NCI-H774 (cell line): ENCODE measurements at places on chromosomes 2 and 18.

DNA sequence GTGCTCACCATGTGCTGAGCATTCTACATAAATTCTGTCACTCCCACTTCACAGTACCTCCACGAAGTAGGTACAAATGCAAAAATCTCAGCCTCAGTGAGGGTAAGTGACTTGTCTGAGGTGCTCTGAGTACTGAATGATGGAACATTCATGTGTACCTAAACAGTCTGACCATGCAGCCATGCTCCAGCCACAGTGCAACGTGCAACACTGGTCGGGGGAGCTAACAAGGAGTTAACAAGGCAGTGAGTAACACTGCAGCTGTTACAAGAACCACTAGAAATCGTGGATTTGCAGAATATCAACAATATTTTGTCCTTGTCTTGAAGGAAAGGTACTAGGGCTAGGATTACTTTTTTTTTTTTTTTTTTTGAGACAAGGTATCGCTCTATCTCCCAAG, 36.6 kb upstream of the NDUFV2 start:
- DNase-seq: no peak

DNA sequence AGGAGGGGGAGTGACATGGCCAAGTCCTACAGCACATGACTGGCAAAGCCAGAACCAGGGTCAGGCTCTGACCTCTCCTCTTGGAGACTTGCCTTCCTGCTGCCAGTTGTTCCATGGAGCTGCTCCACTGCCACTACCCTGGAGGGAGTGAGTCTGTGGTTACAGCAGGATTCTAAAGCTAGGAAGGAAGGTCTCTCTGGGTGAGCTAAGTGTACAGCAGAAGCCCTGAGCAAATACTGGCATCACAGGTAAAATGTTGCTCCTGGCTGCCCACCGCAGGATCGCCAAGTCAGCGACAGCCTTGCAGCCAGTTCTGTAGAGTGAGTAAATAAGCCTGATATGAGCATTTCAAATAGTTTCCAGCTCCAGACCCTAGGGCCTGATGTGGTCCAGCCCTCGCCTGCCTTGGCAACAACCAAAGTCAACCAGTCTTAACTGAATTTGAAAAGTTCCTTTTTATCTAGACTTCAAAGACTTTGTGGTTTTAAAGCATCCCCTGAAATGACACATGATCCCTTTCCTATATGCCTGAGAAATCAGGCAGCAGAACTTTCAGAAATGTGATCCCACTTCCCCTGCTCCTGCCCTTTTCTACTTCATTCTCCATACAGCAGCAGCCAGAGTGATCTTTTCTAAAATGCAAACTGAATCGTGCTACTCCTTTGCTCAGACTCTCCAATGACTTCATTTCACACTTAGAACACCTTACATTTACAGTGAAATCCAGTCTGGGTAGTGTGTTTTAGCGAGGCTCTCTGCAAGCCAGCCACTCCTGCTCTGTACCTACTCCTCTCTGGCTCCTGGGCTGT, 114.3 kb downstream of the MGAT5 start:
- DNase-seq: no peak

DNA sequence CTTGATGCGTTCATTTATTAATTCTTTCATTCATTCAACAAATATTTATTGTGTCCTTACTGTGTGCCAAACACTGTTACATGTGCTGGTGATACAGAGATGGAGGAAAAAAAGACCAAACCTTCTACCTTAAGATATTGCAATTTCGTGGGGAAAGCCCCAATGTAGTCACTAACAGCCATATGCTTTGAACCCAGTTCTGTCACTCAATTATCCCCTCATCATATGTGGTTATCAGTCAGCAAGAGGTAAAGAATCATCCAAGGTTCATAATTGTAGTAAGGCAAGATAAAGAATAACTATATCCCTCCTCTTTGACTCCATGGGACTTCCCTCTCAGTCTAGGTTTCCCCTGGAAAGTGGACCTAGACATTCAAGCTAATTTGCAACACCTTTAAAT, 1185.6 kb upstream of the CELF4 start:
- DNase-seq: no peak

DNA sequence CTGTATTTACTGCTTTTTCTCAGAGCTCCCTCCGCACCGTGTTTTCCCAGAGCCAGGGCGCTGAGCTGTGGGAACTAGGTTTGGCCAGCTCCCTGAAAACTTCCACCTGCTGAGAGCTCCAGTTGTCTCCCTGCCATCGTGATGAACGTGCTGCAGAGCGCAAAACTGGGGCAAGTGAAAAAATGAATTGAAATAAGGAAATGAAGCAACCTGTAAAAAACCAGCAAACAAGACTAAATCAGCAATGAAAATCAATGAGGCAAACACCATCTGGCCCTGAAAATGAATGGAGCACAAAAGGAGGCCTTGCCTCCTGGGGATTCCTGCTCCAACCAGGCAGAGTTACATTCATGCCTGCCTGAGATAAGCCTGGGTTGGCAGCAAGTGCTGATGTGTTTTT, 129.9 kb downstream of the MARCHF4 start:
- DNase-seq: peak; percentile 64

DNA sequence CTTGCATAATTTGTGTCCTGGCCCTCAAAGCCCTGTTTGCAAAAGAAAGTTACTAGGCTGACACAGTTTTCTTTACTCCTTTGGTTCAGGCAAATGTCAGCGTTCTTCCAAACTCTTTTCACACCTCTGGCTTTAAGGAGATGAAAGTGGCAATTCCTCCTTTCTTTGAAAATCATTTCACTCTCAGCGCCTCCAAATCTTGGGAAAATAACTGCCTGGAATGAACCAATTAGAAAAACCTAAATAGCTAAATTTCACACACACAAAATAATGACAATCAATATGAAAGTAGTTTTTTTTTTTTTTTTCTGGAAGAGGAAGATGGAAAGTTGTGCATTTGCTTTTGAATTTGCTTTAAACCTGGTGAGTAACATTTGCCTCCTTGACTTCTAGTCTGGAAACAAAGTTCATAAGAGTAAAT, 1.7 kb downstream of the MEIS1 start:
- no peak for DNase-seq

DNA sequence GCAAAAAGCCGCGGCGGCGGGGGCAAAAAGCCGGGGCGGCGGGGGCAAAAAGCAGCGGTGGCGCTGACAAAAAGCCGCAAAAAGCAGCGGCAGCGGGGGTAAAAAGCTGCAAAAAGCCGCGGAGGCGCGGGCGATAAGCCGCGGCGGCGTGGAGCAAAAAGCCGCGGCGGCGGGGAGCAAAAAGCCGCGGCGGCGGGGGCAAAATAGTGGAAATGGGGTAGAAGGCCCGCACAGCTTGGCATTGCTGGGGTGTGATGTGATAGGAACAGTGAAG, 450.1 kb downstream of the ANKRD30B start:
- DNase-seq: no peak

- DNase-seq: no peak
These were observed 129.0 kb downstream of the EVA1A start for GRCh38 chr2:75431763-75432162.

DNA sequence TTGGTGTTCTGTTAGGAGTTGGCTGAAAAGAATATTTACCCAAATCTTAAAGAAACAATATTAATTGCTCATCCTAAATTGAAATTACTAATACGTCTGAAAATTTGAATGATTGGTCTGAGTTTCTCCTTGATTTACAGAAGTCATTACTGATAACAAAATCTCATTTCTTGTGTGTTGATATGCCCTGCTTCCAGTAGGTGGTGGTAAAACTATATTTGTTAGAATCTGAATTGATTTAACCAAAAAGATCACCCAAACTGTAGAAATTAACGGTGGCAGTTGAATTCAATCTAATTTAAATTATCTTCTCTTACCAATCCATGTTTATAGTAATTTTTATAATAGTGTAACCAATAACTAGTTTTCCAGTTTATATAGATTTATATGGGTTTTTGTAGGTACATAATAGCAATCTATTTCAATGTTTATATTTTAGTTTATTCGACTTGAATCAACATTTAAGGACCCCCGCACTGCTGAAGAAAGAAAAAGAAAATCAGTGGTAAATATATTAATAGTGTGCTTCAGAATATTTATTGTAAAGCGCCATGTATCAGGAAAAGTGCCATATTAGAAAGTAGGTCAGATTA, 38.3 kb downstream of the PAPOLG start:
- peak; percentile 0 for DNase-seq

DNA sequence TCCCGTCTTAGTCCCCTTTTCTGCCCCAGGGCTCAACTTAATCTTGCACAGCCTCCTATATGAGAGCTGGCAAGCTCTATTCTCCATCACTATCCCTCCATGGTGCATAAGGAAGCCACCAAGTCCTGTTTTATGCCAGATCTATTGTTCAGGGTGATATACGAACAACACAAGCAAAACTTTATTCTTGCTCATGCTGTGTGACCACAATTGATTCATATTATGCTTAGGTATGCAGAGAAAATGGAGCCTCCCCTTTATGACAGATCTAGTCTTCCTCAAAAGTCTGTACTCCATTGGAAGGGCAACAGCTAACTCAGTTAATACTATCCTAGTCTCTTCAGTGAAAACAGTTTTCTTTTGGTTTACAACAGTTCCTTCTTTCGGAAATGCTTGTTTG, 94.0 kb upstream of the STON1 start:
- DNase-seq: no peak

DNA sequence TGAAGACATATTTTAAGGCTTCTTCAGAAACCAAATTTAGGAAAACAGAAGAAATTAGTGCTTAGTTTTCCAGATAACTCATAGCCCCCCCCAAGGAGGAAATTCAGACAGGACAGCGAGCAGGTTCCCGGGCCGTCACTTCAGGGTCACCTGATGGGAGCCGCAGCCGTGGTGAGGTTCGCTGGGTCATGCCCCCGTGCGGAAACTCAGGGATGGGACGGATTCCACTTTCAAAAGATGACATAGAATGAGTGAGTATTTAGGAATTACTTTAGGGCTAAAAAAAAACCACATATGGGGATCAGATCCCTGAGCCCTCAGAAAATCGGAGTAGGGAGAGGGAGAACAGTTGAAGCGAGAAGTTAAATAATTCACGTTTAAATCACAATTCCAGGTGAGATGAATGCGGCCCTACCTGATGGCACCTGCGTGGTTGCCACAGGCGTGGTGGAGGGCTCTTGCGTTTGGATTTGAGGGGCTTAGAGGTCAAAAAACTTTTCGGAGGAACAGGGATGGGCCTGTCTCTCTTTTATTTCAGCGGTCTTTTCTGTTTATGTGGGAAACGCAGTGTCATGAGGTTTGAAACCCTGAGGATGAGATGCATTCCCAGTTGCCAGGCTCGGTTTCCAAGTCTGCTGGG, 114.4 kb downstream of the NFATC1 start:
- no peak for DNase-seq

DNA sequence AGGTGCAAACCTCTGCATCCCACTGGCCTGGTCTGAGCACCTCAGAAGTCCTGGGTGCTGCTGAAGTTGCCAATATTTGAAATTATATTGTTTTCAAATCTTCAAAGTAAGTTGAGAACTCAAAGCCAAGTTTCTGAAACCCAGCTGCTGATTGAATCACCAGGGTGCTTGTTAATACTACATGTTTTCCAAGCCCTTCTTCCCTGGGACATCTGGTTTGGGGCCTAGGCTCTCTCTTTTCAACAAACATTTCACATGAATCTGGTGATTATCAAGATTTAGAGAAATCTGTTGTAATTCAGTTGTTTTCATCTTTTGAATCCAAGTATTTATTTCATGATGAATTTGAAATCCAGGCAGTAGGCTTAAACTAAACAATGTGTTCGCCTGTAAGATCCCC, 24.4 kb downstream of the MLPH start:
- DNase-seq: no peak

DNA sequence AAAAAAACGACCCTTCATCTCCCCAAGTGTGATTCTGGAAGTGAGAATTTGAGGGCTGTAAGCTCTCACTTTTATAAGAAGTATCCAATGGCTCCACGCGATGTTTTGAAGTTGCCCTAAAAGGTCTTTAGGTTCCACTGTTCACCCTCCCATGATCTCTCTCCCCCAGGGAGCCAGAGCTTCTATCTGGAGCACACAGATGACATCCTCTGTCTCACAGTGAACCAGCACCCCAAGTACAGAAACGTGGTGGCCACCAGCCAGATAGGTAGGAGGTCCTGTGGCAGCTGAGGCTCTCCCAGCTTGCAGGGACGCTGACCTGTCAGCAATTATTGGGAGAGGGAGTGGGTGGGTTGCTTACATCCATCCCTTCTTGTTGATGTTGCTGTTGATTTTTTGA, 97.8 kb downstream of the RTN4 start:
- no peak for DNase-seq

DNA sequence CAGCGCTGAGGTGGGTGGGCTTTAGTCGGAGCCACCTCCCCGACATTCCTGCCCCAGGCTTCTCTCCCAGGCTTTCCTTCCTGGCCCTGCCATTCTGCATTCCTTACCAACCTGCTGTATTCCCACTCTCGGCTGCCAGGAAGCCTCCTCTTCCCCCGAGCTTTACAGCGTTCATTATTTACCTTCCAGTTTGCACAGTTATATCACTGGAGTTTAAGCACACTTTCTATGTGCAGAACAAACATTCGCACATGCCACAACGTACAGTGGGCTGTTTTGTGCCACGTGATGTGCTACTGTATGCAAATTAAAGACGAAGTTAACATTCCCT, 246.3 kb downstream of the SOX11 start:
- DNase-seq: no peak

DNA sequence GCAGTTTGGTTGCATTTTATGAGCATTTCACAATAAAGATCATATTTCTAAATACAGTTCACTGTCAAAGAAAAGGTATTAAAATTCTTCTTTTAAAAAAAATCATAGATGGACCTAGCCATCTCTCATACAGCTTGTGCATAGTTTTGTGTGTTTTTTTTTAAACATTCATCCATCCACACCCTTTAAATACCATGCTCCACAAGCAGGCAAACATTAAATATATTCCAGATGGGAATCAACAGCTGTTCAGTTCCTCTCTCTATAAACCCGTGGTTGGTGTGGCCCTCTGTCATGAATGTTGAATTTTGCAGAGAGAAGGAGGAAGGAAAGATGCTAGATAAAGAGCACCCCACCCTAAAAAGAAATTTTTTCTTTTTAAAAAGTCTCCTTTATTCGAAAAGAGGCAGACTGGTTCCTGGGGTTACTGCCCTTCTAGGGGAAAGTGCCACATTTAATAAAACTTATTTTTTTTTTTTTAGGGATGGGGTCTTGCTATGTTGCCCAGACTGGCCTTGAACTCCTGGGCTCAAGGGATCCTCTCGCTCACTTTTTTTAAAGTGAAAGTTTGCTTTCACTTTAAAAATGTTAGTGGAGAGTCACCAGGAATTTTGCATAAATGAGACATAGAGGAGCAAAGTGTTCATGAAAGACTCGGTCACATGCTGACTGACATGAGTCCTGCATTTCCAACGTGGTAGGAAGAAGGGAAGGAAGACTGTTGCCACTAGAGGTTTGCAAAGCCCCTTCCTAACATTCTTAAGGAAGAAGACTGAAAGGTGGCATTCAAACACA, 73.9 kb upstream of the LMAN1 start:
- DNase-seq: no peak
